ENCODE measurements at places on chromosomes 6 and 20.

DNA sequence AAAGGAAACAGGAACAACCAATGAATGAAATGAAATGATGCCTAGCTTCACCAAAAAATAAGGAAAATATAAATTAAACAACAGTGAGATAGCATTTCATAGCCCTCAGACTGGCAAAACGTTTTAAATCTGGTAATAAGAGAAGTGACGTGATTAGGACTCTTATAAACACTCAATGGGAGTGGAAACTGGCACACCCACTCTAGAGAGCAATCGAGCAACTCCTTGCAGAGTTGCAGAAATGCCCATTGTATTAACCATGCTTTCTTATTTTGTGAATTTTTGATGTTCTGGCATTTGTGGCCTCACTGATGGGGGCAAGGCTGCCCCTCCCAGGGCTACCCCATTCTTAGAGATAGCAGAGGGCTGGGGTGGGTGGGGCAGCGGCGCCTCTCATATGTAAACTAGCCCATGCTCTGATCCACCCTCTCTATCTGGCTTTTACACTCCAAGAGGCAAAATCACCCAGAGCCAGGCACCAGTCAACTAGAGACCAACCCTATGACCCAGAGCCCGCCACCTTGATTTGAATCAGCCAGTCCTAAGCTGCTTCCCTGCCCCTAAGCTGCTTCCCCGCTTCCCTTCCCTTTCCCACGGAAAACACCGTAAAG lies 6.4 kb upstream of the PNPLA1 start:
- DNase-seq: no peak

- DNase-seq: no peak
Measured at GRCh38 chr6:36772397-36772796, 66.8 kb downstream of the CPNE5 start.

GRCh38 chr6:138559143-138559542 lies 59.8 kb upstream of the NHSL1 start:
- DNase-seq: no peak

DNA sequence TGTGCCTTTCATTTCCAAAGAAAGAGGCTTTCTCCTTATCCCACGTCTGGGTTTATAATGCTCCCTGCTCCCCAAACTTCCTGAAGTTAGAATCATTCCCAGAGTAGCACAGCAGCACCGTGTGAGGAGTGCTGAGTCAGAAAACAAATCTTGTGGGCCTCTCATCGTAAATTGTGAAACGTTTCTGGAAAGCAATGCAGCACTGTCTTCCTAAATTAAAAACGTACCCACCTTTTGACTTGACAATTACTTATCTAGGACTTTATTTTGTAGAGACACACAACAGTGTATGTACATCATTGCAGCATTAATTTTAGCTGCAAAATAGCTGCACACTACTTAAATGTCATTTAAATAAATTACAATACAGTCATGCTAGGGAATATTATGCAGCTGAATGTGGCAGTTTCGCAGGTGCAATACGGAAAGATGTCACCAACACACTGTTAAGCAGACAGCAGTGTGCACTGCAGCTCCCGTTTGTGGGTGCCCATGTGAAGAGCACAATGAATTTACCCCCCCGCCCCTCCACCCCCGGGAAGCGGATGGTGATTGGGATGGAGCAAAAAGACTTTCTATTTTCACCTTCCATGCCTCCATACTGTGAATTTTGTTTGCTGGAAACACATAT lies 30.8 kb downstream of the RRBP1 start:
- no peak for DNase-seq

DNA sequence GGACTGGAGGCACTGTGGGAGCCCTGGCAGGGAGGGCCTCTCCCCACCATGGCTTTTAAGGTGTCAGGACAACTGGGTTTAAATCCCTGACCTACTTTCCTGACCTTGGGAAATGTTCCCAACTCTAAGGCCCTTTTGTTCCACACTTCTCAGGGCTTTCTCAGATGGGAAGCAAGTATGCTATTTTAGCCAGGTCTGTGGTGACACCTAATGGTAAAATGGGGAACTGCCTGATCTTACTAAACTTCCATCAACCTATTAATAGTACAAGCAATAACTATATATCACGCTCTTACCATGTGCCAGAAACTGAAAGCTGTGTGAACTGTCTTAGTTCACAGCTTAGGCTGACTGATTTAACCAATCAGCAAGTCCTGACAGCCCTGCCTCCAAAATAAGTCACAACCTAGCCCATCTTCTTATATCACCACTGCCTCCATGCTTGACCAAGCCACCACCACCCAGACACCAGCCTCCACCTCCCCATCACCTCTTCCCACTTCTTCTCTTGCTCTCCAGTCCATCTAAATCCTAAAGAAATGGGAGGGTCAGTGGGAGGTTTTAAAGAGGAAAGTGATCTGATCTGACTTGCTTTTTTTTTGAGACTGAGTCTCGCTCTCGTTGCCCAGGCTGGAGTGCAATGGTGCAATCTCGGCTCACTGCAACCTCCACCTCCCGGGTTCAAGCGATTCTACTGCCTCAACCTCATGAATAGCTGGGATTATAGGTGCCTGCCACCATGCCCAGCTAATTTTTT lies 6.9 kb upstream of the BLCAP start:
- peak; percentile 81 for DNase-seq

GRCh38 chr6:3811191-3811590 lies 38.0 kb upstream of the FAM50B start:
- DNase-seq: no peak

- DNase-seq: no peak
Measured at GRCh38 chr6:166411271-166411670, 28.5 kb upstream of the MPC1 start.

DNA sequence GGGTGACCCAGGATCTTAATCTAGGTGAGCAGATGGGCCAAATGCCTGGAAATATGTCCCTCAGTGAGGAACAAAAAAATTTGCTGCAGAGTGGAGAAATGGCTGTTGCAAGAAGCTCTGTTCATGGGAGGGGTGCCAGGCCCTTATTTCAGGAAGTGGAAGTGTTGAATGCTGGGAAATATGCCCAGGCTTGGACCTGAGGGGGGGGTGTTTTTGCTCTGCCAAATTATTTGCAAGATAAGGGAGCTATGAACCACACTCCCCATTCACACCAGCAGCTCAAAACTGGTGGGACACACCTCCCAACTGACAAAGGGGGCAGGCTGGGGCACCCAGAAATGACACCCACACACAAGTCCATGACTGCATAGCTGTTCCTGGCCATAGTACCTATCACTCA lies 8.7 kb downstream of the CST4 start:
- DNase-seq: no peak

DNA sequence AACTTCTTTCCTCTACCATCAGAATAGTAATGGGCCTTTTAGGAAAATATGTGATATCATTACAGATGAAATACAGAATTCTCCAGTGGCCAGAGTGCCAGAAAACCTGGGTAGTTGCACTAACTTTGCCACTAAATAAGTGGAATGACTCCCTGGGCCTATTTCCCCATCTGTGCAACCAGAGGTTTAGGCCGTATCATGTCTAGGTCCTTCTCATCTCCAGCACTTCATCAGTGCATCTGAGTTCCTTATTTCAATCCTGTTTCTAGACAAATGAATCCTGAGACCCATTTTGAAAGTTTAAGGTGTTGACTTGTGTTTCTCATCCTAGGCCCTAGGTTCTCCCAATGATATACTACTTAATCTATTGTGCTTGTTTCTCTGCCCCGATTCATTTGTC lies 236.2 kb downstream of the CD83 start:
- no peak for DNase-seq

- no peak for DNase-seq
Measured at GRCh38 chr6:16228709-16229665, 9.4 kb upstream of the GMPR start.

- DNase-seq: no peak
Measured at GRCh38 chr20:57600320-57601210, 19.7 kb downstream of the ZBP1 start.

- DNase-seq: no peak
Measured at GRCh38 chr20:8095648-8096572, 36.2 kb upstream of the PLCB1 start.

DNA sequence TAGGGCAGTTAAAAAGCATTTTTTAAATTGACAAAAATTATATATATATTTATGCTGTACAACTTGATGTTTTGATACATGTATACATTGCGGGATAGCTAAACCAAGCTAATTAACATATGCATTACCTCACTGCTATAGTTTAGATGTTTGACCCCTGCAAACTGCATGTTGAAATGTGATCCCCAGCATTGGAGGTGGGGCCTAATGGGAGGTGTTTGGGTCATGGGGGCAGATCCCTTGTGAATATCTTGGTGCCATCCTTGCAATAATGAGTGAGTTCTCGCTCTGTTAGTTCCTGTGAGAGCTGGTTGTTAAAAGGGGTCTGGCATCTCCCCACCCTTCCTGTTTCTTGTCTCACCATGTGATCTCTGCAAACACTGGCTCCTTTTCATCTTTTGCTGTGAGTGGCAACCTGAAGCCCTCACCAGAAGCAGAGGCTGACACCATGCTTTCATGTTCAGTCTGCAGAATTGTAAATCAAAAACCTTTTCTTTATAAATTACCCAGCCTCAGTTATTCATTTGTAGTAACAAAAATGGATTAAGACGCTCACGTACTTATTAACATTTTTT lies 111.8 kb downstream of the MCHR2 start:
- DNase-seq: no peak

DNA sequence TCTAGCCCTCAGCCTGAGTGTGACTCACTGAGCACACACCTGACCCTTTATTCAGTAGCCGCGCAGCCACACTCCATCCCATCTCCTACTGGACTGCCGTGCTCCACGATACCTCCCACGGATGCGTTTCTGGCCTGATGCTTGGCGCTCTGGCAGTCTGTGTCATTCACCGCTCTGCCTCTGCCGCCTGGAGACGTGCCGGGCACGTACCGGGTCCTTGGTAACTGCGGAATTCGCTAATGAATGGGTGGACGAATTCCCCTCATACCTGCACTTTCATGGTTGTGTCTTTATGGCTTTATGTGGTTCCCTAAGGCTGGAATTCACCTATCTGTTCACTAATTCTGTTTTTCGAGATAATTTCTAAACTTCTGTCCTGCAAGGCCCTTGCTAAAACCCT lies 405.7 kb downstream of the QKI start:
- DNase-seq: no peak

DNA sequence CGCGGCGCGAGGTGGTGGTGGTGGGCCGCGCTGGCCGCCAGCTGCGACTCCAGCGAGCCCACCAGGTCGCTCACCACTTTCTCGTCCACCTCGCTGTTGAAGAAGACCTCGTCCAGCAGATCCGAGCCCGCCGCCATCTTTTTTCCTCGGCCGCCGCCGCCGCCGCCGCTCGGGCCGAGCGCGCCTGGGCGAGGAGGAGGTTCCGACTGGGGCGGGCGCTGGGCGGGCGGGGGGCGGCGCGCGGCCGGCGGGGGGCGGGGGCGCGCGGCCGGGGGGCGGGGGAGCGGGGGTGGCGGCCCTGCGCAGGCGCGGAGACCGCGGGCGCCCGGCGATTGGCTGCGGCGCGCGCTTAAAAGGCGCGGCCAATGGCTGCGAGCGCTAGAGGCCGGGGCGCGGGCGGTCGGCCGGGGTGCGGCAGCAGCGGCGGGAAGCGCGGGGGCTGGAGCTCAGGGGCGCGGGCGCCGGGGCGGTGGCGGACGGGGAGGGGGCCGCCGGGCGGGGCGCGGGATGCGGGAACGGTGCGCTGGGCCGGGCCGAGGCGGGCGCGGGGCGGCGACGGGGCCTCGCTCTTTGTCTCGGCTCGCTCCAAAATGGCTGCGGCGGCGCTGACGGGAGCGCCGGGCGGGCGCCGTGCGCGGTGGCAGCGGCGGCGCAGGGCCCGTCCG lies at the start of gene TAF4:
TAF4 (minus strand) TSS at position 208 of the 665 bp plus-strand sequence; CDS start at position 137, 71 bp downstream.
- no peak for DNase-seq

GRCh38 chr20:7908905-7909304 lies 31.4 kb downstream of the HAO1 start:
- no peak for DNase-seq

DNA sequence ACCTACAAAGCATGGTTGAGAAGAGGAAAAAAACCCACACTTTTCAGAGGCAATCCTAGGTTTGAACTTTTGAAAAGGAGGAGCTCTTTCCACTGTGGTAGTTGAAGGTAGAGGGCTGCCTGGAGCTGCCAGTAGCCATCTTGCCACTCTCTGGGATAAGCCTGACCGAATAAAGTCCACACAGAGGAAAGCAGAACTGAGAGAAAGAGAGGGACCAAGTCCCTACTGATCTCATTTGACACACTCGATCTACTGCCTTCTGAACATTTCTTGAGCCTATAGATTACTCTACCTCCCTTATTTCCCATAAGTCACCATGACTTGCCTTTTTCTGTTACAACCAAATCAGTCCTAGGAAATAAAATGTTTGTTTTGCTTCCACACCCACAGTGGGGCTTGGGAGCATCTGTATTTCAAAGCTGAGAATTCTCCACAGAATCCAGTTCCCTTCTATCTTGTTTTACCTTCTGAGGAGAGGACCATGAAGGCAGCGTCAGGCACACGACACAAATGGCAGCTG lies 147.0 kb upstream of the PTPRK start:
- no peak for DNase-seq

DNA sequence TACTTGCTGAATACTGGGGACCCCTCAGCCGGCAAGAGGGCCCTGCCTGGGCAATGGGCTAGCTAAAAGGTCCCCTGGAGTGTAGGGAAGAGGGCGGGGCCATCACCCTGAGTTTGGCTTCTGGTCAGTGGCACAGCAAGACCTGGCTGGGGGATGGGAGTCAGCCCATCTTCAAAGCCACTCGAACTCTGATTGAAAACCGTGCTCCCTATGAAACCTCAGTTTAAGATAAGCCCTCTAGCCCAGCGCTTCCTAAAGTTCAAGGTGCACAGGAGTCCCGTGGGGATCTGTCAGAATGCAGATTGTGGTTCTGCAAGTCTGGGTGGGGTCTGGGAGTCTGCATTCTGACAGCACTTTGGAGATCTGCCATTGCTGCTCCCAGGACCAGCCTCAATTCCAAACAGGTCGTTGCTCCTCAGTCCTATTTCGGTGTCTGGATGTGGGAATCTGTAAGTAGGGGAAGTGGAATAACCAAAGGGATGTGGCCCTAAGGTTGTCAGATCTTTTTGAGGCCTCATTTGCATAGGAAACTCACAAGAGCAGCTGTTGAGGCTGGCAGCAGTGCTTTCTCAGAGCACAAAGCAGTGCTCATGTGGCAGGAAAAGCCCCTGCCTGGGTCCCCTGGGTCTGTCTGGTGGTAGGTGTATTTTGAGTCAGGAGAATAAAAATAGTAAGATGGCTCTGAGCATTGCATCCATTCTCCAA lies 85.3 kb upstream of the SCP2D1 start:
- no peak for DNase-seq

All from HFF-Myc (cell line).